Memory B cell (primary cell): ENCODE measurements at places on chromosomes 2 and 18.

DNA sequence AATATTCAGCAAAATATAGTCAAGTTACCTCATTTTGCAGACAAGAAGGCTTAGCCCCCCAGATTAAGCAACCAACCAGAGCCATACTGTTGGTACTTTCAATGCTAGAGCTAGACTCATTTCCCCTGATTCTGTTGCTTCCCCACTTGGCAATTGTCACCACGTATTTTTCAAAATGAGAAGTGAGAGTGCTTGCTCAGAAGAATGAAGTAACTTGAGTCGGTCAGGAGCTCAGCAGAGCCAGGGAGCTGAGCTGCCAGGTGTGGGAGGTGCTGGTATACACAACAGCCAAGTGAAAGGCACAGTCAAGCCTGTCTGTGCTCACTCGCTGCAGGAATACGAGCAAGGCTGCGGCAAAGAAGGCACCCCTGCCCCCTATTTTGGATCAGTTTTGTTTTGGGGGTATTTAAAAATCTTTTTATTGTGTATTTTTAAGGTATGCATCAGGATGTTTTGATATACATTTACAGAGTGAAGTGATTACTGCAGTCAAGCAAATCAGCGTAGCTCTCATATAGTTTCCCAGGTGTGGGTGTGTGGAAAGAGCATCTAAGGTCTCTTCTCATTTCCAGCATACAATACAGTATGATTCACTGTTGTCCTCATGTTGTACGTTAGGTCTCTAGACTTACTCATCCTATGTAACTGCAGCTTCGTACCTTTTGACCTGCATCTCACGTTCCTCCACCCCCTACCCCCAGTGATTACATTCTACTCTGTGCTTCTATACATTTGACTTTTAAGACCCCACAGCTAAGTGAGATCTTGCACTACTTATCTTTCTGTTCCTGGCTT is 62.4 kb downstream of the MRPS9 start:
- DNase-seq, result no peak

DNA sequence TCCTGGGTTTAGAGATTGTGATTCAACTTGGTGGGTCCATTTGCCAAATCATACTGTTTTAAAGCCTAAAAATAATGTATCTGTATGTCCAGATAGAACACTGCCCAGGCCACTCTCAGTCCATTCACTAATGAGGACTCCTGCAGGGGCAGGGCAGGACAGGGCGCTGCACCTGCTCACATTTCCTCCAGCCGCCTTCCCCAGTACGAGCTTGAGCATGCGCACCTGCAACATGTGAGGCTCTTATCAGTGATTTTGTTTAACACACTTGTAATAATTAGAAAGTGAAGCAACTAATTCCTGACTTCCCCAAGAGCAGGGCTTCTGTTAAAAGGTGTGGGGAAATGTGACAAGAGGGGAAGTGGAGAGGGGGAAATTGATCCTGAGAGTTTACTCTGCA is 89.7 kb downstream of the AFF3 start:
- no peak for DNase-seq

- no peak for DNase-seq
Measured at GRCh38 chr2:219269362-219270054, 9.7 kb upstream of the DNAJB2 start.

GRCh38 chr2:239246723-239247122 is 154.1 kb downstream of the HDAC4 start:
- no peak for DNase-seq

GRCh38 chr2:105437708-105438103 is 38.9 kb upstream of the FHL2 start:
- no peak for DNase-seq

- no peak for DNase-seq
Measured at GRCh38 chr2:241475267-241475666, 33.1 kb downstream of the STK25 start.
